Spinal cord (tissue), 10 donors: ENCODE measurements at places on chromosomes 12 and 14. TPM values are rescaled to one million over a fixed set of nuclear protein-coding genes. Genes with fewer than 3 reads are reported as not detected.

The PARP11 gene
- 10.1 TPM for polyA plus RNA-seq

The RTN1 gene
- 938 TPM for polyA plus RNA-seq

The COX6A1 gene
- 622 TPM for polyA plus RNA-seq

The RALGAPA1 gene
- 64.9 TPM for polyA plus RNA-seq

The PRIMA1 gene
- polyA plus RNA-seq: 27.8 TPM

The SLC10A1 gene
- polyA plus RNA-seq: not detected

The TAS2R50 gene
- 0.17 TPM for polyA plus RNA-seq
